Sigmoid colon (tissue), 7 donors: ENCODE measurements at places on chromosomes 1 and 21.

DNA sequence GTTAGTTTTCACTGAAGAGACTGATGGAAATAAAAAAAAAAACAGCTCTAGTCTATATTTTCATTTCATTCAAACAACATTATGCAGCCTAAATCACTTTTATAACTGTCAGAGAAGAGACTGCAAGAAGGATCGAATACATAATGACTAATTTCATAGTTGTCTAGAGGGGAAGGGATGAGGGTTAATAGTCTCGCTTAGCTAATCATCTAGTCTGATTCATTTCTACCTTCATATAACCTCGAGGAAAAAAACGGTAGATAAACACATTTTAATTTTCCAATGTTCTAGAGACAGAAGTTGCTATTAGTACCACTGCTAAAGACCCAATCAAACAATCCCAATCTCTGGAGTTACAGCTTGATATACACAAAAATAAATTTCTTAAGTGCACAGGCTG lies 3.5 kb downstream of the FUBP1 start:
- H3K36me3 ChIP-seq, result no peaks in the 10 kb centered on the region
- peak overlapping the region; percentile 99 for H3K27ac ChIP-seq
- no peaks in the 10 kb centered on the region for H3K27me3 ChIP-seq

DNA sequence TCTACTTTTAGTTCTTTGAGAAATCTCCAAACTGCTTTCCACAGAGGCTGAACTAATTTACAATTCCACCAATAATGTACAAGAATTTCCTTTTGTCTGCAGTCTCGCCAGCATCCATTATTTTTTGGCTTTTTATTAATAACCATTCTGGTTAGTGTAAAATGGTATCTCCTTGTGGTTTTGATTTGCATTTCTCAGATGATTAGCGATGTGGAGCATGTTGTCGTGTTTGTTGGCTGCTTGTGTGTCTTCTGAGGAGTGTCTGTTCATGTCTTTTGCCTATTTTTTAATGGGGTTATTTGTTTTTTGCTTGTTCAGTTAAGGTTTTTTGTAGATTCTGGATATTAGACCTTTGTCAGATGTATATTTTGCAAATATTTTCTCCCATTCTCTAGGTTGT lies 131.5 kb downstream of the MAST2 start:
- H3K4me3 ChIP-seq, result no peak overlapping the region
- H3K27ac ChIP-seq, result no peak overlapping the region
- H3K4me1 ChIP-seq, result peaks cover 1% of the 10 kb centered on the region
- H3K27me3 ChIP-seq, result no peaks in the 10 kb centered on the region

DNA sequence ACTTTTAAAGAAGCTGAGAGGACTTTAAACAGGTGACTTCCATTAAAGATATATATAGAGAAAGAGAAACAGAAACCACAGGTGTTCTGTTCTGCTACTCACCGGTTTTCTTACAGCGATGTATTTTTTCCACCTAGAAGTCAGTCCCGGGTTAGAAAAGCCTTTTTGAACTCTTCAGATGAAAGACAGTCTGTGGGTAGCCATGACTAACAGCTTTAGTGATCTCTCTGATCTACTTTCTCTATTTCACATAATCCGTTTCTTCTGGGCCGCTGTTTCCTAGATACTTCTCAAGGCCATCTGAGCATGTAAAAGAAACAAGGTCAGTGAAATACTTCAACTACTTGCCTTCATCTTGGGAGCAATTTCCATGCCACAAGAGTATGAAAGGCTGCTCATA lies 25.1 kb downstream of the WDR64 start:
- DNase-seq, result no peak
- H3K4me3 ChIP-seq, result no peak overlapping the region
- no peak overlapping the region for H3K27ac ChIP-seq
- H3K27me3 ChIP-seq, result no peaks in the 10 kb centered on the region
- H3K4me1 ChIP-seq, result no peaks in the 10 kb centered on the region

DNA sequence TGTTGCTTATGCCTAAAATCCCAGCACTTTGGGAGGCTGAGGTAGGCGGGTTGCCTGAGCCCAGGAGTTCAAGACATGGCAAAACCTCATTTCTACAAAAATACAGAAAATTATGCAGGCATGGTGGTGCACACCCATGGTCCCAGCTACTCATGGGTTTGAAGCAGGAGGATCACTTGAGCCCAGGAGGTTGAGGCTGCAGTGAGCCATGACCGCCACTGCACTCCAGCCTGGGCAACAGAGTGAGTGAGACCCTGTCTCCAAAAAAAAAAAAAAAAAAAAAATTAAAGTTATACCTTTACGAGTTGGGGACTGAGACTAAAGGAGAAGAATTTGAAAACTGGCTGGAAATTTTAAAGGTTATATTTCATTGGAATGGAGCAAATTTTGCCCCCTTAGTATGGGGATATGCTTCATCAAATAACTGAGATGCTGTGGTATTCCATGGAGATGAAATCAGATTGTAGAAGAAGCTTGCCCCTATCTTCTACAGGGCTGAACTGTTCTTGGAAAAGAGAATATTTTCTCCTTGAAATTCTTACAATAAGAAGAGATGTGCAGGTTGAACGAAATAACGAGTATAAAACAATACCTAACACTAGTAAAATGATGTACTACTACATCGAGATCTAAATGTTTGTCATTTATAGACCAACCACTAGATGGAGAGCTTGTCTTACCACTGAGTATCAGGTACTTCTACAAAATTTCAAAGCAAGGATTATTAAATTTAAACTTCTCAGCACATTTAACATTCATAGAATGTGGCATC lies 34.9 kb upstream of the SCYL3 start:
- H3K27me3 ChIP-seq, result no peaks in the 10 kb centered on the region
- H3K27ac ChIP-seq, result no peak overlapping the region
- no peaks in the 10 kb centered on the region for H3K36me3 ChIP-seq
- DNase-seq, result no peak
- H3K4me1 ChIP-seq, result no peaks in the 10 kb centered on the region
- H3K4me3 ChIP-seq, result no peak overlapping the region

DNA sequence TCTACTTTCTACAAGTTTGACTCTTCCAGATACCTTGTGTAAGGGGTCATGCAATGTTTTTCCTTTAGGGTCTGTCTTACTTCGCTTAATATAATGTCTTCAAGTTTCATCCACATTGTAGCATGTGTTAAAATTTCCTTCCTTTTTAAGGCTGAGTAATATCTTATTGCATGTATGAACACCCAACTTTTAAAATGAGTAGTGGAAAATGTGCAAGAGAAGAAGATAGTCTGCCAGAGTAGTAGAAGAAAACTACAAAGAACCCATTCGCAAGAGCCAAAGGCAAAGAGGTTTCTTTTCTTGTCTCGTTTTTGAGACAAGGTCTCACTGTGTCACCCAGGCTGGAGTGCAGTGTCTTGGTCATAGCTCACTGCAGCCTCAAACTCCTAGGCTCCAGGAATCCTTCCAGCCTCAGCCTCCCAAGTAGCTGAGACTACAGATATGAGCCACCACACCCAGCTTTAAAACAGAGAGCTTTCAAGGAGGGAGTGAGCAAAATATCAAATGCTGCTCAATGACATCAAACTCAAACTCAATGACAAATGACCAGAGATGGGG lies 9.4 kb downstream of the IL23R start:
- no peak overlapping the region for H3K4me3 ChIP-seq
- DNase-seq, result no peak
- H3K36me3 ChIP-seq, result no peaks in the 10 kb centered on the region

- no peaks in the 10 kb centered on the region for H3K36me3 ChIP-seq
- no peaks in the 10 kb centered on the region for H3K4me1 ChIP-seq
- H3K27me3 ChIP-seq, result no peaks in the 10 kb centered on the region
- H3K4me3 ChIP-seq, result no peak overlapping the region
- H3K27ac ChIP-seq, result no peak overlapping the region
Measured at GRCh38 chr1:119040906-119041305, 52.8 kb upstream of the TBX15 start.

DNA sequence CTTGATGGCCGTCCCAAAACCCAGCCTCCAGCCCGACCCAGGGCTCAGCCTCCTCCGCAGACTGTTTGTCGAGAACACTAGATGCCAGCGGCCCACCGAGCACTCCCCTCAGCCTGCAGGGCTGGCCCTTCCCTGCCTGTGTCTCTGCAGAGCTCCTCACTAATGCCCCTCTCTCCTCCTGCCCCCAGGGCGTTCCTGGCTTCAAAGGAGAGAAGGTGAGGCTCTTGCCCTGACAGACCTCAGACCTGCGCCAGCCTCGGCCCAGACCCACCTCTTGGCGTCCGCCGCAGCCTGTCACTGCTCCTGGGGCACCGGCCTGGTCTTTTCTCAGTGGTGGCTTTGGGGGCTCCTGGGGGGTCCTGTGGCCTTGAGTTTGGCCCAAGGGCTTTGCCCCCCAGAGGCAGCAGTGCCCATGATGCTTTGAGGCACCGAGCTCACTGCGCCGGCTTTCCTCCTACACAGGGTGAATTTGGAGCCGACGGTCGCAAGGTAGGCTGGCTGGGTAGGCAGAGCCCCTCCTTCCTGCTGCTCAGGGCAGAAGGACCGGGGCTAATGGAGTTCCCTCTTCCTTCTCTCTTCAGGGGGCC lies 18.4 kb downstream of the COL6A2 start:
- peak overlapping the region; percentile 63 for H3K27ac ChIP-seq
- H3K27me3 ChIP-seq, result no peaks in the 10 kb centered on the region
- H3K36me3 ChIP-seq, result peaks cover 96% of the 10 kb centered on the region

GRCh38 chr1:10607228-10607627 lies 132.5 kb downstream of the PEX14 start:
- H3K27ac ChIP-seq, result no peak overlapping the region
- H3K36me3 ChIP-seq, result no peaks in the 10 kb centered on the region
- no peak overlapping the region for H3K4me3 ChIP-seq
- no peaks in the 10 kb centered on the region for H3K27me3 ChIP-seq

DNA sequence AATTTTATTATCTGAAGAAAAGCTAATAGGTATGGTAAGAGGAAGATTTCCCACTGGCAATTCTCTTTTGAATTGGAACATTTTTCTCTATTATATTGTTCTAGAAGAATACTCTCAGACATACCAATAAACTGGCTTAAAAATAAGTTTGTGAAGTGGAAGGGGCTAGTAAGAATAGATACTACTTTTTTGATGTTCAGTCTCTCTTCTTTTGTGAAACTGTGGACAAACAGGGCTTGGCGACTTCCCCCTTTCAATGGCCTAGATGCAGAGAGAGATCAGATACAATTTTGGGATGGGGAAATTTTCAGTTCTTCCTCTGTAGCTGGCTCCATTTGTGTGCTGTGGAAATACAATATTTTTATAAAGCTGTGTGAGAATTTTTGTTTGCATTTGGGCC lies 2.5 kb downstream of the PBX1 start:
- no peaks in the 10 kb centered on the region for H3K27me3 ChIP-seq
- no peaks in the 10 kb centered on the region for H3K36me3 ChIP-seq
- H3K4me3 ChIP-seq, result peak overlapping the region; percentile 90
- peaks cover 23% of the 10 kb centered on the region for H3K4me1 ChIP-seq

GRCh38 chr1:201049248-201049831 lies 25.8 kb upstream of the KIF21B start:
- peaks cover 26% of the 10 kb centered on the region for H3K4me1 ChIP-seq
- no peaks in the 10 kb centered on the region for H3K27me3 ChIP-seq
- DNase-seq, result no peak
- no peak overlapping the region for H3K4me3 ChIP-seq

GRCh38 chr1:194159941-194160340 lies 973.5 kb upstream of the B3GALT2 start:
- no peaks in the 10 kb centered on the region for H3K4me1 ChIP-seq
- H3K27me3 ChIP-seq, result no peaks in the 10 kb centered on the region
- no peak for DNase-seq
- H3K27ac ChIP-seq, result no peak overlapping the region

DNA sequence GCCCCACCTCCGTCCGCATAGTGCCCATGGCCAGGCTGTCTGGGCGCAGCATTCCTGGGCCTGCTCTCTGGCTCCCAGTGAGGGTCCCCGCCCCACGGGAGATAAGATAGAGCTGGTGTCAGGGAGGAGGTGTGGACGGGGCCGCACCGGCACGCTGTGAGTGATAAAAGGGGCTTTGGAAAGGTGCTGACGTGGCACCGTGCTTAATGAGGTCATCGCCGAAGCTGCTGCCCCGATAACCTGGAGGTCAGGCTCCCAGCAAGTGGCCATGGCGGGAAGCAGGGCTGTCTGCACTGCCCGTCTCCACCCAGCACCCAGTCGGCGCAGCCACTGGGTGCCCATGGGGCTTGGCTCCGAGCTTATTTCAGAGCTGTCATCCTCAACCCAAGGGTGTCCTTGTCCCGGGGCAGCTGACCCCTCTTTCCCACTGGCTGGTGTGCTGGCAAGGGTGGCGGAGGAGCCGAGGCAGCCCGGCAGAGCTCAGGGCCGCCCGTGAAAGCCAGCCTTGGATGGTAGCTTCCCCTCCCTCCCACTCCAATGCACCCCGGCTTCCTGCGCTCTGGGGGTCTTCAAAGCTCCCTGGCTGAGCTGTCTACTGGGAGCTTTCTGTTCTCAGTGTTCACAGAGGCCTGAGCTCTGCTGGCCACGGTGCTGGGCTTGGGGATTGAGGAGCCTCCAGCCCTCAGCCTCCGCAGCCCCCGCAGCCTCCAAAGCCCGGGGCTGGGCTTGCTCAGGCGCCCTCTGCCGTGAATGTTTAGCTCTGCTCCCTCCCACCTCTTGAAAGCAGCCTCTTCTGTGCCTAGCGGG lies 105.1 kb upstream of the ARHGEF16 start:
- H3K27ac ChIP-seq, result peak overlapping the region; percentile 95
- H3K4me3 ChIP-seq, result no peak overlapping the region
- H3K36me3 ChIP-seq, result no peaks in the 10 kb centered on the region
- no peaks in the 10 kb centered on the region for H3K27me3 ChIP-seq

DNA sequence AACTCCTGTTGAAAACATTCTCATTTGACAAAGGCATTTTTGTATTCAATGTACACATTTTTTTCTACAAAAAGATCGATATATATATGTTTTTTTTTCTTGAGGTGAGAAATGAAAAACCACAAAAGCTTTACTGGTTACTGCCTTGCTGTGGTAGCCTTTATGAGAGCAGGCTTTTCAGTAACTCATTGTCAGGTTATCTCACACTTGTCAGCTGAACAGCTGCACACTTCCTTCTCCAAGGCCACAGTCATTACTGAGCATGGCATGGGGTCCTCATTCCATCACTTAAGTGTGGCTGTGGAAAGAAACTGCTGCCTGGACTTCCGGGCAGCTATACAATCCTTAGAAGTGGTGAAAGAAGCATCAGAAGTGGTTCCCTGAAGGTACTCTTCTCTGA lies 169.3 kb upstream of the ZP4 start:
- no peak overlapping the region for H3K27ac ChIP-seq
- no peak for DNase-seq
- H3K27me3 ChIP-seq, result no peaks in the 10 kb centered on the region
- no peak overlapping the region for H3K4me3 ChIP-seq
- no peaks in the 10 kb centered on the region for H3K36me3 ChIP-seq

DNA sequence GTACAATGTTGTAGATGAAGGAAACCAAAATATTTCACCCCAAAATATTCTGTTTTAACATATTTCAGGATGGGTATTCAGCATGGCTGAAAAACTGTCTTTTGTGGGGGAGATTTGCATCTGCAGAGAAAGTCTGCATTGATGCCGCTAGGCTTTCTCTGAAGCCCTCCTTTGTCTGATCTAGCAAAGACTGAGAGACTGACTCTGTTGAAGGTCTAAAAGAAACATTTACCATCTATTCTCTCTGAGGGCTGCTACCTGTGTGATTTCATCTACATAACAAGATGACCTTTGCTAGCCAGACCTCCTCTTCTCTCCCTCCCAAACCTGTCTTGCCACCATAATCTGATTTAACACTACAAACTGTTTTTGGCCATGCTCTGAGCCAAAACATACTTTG lies 12.4 kb upstream of the MT1HL1 start:
- no peaks in the 10 kb centered on the region for H3K36me3 ChIP-seq
- peaks cover 25% of the 10 kb centered on the region for H3K4me1 ChIP-seq
- no peaks in the 10 kb centered on the region for H3K27me3 ChIP-seq
- no peak for DNase-seq

GRCh38 chr1:14217384-14217783 lies 381.1 kb upstream of the KAZN start:
- no peaks in the 10 kb centered on the region for H3K36me3 ChIP-seq
- H3K4me1 ChIP-seq, result no peaks in the 10 kb centered on the region
- no peak overlapping the region for H3K4me3 ChIP-seq
- no peak for DNase-seq
- H3K27ac ChIP-seq, result no peak overlapping the region
